ENCODE measurements at places on chromosomes 12 and 14.

DNA sequence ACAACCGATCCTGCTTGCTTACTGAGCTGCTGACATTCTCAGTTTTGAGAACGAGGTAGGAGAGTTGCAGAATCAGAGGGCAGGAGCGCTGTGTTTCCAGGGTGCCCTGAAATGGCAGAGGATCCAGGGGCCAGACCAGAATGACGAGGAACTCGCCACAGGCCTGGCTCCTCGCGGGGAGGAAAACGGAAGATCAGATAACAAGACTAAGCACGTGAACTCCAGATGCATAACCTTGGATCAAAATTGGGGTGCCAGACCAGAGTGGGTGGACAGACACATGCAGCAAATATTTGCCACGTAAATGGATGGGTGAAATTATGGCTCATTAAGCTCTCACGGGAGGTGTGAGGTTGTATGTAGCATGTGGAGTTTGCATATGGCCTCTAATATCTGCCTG is 46.5 kb downstream of the ELK3 start:
- DNase-seq: no peak

DNA sequence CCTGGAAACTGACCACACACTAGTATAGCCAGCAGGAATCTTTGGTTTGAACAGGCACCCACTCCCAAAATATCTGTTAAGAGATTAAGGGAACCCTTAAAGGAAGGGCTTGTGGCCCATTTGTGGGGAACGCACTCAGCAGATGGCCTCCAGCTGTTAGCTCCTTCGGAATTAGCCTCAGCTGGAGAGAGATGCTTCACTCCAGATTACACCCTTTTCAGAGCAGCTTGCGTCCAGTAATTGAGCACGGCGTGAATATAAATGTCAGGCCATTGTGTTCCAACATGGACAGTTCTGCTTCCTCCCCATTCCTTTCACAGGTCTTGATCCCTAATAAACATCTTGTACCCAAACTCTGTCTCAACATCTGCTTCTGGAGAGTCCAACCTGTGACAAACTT is 397.8 kb downstream of the SEC23A start:
- no peak for DNase-seq

DNA sequence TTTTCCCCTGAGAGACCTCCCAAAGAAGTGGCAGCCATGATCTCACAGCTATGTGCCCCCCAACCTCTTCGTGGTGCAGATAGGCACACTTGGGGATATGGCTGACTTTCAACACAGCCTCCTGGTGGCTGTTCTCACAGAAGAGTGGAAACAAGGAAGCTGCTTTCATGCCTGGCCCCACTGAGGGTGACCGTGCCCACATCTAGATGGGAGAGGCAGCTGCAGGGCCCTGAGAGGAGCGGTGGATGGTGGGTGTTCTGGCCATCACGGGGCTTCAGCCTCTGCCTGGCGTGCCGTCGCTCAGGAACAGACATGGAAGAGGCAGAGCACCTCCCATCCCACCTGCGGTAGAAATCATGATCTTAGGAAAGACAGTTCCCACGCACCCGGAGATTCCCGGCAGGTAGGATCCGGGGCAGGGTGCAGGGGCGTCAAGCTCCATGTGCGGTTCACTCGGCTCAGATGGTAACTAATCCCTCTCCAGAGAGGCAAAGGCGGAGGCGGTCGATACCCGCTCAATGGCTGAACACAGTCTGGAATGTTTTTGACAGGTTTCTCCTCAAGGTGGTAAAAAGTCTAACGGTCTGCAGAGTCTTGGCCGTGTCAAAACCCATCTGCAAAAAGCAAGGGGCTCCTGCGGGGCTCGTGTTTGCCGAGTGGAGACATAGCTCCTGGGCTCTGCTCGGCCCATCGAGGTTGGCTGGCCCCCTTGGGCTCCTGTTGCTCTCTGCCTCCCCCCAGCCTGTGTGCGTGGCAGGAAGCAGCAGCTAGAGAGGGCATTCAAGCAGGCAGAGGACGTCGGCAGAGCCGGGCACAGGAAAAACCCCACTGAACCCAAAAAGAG is 225.2 kb upstream of the RTL1 start:
- DNase-seq: no peak

DNA sequence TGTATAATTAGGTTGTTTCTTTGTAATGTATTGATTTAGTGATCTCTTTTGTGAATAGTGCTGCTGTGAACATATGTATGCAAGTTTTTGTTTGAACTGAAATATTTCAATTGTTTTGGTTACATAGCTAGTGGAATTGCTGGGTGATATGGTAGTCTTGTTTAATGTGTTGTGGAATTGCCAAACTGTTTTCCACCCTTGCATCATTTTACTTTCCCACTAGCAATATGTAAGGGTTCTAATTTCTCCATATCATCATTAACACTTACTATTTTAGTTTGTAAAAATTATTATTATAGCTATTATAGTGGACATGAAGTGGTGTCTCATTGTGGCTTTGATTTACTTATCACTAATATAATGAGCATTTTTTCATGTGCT is 5.9 kb downstream of the G2E3 start:
- DNase-seq: no peak

DNA sequence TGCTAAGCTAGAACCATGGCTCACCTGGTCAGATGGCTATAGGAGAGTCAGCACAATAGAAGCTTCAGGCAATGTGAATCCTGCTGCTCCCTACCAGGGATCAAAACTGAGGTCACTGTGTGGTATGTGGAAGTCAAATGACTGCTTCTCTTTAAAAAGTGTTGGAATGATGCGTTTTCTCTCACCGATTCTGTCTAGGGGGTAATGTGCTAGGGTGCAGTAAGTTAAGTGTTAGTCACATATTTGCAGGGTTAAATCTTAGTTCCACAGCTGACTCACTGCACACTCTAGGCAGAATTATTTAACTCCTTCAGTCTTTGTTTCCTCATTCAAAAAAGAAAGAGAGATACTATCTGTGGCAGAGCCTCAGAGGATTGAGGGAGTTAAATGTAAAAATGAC is 696.6 kb downstream of the DIO2 start:
- DNase-seq: peak; percentile 16

GRCh38 chr12:70557583-70558191 is 79.5 kb downstream of the PTPRB start:
- DNase-seq: no peak

DNA sequence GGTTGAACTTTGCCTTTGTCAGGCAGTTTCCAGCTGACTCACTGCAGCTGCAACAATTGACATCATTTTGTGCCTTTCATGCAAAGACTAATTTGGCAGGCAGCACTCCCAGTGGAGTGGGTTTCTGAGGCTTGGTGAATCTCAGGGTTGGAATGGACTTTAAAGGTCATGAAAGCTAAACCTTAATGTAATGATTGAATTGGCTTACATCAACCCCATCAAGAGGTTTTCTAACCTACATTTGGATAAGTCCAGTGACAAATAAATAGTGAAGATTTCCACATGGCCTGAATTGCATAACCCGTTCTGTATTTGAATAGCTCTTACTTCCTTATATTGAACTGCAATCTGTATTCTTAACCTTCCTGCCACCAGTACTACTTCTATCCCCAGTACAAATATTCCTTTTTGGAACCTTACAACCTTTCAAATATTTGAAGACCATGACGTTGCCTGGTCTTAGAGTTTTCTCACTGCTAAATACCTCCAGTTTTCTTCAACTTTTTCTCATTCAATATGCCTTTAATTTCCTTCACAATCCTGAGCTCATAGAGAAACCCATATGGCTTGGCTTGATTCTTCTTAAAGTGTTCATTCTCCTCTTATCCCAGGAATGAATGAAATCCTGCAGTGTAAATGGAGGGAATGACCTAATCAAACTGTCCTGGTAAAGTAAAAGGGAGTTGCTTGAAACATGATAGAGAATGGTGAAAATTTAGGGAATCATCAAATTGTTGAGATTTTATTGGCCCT is 168.1 kb upstream of the NOVA1 start:
- no peak for DNase-seq

DNA sequence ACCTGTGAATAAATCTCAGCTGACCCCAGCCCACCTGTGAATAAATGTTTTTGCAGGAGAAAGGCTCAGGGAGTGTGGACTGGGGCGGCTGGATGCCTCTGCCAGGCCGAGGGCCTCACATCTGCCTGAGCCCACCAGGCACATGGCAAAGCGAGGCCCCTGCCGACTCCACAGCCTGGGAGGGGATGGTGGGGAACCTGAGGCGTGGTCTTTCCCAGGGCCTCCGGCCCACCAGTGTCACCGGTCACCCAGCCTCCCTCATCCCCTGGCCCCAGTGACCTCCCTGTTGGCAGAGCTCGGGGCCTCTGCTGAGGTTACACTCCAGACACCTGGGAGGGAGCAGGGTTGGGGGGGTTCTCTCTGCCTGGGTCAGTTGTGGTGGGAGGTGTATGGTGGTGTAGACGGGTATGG is 8.2 kb downstream of the NOC4L start:
- no peak for DNase-seq

- DNase-seq: no peak
Measured at GRCh38 chr12:3302401-3303041, 188.5 kb upstream of the PRMT8 start.

- no peak for DNase-seq
Measured at GRCh38 chr12:89875225-89875624, 166.6 kb upstream of the ATP2B1 start.

GRCh38 chr14:68968051-68968450 is 11.1 kb downstream of the ACTN1 start:
- no peak for DNase-seq
